ENCODE measurements at places on chromosomes 2 and 18. TPM values are rescaled to one million over a fixed set of nuclear protein-coding genes. Genes with fewer than 3 reads are reported as not detected.

DTNA gene
- total RNA-seq, result 9.5 TPM

KIAA2012 gene
- total RNA-seq, result under 0.01 TPM

EMILIN2 gene
- total RNA-seq, result under 0.01 TPM

ANKAR gene
- total RNA-seq, result 4.4 TPM

KIF3C gene
- total RNA-seq, result 15.4 TPM

SLC4A5 gene
- not detected for total RNA-seq

GRCh38 chr18:10604182-10604581, 78.4 kb downstream of the NAPG start:
- no peak for DNase-seq

DNA sequence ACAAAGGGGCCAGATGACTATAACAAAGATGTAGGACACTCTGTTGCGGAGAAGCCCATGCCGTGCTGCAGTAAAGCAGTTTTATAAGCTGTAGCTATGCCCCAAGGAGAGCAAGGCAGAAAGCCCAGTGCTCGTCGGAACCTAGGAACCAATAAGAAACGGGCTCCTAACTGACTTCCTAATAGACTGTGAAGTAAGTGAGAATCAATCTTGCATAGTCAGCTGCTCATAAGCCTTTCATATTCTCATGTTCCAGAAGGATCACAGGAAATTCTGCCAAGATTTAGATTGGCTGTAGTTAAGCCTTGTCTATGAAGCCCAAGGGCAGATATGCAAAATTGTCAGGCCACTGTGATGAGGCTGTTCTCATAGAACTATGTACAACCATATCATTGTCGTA, 98.4 kb downstream of the RTTN start:
- no peak for DNase-seq

DNA sequence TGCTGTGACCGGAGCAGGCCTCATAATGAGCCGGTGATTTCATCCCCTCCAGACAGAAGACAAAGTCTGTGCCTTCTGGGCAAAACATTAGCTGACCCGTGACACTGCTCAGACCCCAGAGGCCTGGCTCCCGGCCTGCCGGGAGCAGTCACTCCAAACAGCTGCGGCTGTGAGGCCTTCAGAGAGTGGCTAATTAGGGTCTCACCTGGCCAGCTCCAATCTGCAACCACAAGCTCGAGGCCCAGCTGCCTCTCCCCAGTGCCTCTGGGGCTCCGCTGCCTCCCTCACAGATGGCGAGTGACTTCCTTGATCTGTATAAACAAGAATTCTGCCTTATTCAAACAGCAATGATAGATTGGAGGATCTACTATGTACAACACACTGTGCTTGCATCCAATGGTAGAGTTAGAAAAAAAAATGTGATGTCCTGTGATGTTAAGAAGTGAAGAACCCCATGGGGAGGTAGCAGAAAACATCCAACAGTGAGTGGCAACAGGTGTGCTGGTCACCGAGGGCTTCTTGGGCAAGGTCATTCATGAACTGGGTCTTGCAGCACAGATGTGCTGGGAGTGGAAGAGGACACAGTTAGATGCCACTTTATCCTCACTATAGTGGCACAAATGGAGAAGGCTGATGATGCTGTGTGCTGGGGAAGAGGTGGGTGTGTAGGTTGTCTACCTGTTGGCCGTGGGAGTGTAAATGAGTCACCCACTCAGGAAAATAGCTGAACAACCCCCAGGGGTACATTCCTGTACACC, 98.2 kb upstream of the ASAP2 start:
- DNase-seq, result peak; percentile 51

DNA sequence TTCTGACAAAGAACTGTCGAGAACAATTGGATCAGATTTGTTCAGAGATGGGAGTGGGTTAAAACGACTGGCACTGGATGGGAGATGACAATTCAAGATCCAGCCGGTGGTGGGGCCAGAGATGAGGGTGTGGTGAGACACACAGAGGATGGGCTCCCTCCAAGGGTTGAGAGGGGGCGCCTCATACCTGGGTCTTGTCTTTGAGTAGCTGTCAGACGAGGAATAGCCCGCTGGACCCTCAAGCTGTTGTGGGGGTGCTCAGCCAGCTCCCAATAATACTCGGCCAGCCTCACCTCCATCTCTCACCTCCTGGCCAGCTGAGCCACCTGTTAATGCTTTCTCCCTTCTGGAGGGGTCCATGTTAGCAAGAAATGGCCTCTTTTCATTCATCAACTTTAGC, 14.0 kb downstream of the INPP5D start:
- DNase-seq, result no peak

- peak; percentile 52 for DNase-seq
These were observed at the start of gene GCKR for GRCh38 chr2:27496357-27497287. GCKR (plus strand) TSS chr2:27496839; CDS start chr2:27496905, 66 bp downstream.

DNA sequence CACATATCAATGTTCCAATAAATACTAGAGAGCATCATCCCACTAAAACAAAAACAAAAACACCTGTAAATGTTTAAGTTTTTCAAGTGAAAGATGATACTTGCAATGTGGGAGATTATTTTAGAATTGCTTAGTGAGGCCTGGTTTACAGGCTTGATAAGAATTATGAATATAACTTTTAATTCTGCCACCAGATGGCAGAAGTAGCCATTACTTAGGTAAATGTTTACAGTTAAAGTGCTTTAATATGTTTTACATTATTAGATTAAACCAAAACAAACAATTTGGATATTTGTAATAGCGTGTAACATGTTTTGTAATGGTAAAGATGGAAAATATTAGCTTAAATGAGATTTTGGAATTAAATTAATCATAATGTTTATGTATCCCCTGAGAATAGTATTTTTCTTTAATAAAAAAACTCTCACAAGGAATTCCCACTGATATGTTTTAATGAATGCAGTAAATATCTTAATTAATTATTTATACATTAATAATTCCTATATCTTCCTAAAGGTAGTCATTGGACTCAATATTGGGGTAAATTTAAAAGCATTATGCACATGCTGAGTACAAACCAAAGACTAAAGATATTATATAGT, 522.0 kb downstream of the SPAG16 start:
- peak; percentile 38 for DNase-seq

- DNase-seq, result peak; percentile 72
These were observed 2.4 kb downstream of the MTCL1 start for GRCh38 chr18:8707556-8708300.

DNA sequence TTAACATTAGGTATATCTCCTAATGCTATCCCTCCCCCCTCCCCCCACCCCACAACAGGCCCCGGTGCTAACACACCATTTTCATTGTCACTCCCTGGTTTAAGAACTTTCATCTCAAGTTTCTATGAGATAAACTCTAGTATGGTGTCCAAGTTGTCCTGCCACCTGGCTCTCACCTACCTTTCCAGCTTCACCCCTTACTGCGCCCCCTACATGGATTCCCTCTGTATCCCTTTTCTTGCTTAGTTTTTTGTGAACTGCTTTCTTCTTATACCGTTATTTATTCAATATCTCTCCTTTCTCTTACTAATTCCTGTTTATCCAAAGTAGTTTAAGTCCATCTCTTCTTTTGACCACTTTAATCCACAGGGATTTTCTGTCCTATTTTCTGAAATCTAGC, 15.2 kb downstream of the EML4 start:
- no peak for DNase-seq

All from IMR-90 (cell line).